HepG2 (cell line): ENCODE measurements at places on chromosomes 3 and 15.

DNA sequence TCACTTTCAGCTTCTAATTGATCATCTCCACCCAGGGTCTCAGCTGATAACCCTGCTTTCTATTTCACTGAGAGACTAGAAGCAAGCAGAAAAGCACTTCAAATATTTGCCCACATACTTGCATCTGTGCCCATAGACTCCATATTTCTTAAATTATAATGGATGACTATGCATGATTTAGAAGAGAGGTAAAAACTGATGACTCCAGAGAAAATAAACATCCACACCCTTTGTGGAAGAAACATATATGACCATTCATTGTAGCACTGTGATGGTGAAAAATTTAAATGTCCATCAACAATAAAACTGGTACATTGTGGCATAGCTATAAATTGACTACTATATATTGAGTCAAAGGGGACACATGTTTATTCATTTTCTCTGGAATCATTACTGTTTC lies 7.1 kb upstream of the IGF2BP2 start:
- no peaks in the 10 kb centered on the region for H3K27me3 ChIP-seq
- H3K36me3 ChIP-seq: peaks cover 5% of the 10 kb centered on the region; the same call in 1 of the 3 replicates
- H3K4me3 ChIP-seq: no peak overlapping the region
- H3K4me1 ChIP-seq: peaks cover 76% of the 10 kb centered on the region

DNA sequence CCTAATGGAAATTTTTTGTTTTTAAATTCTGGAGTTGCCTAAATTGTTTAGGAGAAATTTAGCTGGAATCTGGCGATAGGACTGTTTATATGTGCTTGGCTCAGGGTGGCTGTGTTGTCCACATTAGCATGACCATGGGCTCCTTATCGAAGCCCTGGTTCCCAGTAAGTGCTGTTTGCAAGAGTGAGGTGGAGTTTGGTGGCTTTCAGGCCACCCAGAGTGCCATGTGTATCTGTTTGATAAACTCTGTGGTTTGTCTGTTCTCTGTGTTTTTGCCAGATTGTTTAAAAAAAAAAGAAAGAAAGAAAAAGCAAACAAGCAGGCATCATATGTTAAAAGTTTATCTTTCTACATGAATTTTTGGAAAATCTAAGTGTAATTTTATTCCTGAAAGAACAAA lies 51.5 kb downstream of the PLCL2 start:
- no peak overlapping the region for H3K4me3 ChIP-seq
- no peak for DNase-seq
- H3K27me3 ChIP-seq: no peaks in the 10 kb centered on the region
- H3K4me1 ChIP-seq: no peaks in the 10 kb centered on the region
- H3K27ac ChIP-seq: no peak overlapping the region

DNA sequence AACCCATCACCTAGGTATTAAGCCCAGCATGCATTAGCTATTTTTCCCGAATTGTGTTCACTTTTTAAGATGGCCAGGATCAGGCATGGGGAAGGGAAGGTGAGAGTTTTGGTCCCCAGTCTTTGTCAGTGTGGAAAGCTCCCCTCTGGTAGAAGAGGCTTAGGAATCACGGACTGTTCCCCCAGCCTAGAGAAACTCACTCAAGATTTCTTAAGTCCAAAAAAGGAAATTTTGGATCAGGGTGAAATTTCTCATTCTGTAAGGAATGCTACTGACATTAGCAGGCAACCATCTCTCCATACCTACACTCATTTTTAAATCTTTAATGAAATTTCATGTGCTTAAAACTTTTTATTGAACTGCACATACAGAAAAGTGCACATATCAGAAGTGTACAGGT lies 70.3 kb upstream of the GALNT15 start:
- H3K36me3 ChIP-seq: no peaks in the 10 kb centered on the region
- no peak for DNase-seq
- H3K27me3 ChIP-seq: no peaks in the 10 kb centered on the region
- H3K4me3 ChIP-seq: no peak overlapping the region

GRCh38 chr3:40043444-40043755 lies 234.0 kb downstream of the MYRIP start:
- no peaks in the 10 kb centered on the region for H3K4me1 ChIP-seq
- H3K4me3 ChIP-seq: no peak overlapping the region
- no peak overlapping the region for H3K27ac ChIP-seq
- DNase-seq: no peak

- DNase-seq: no peak
- no peak overlapping the region for H3K4me3 ChIP-seq
- H3K27me3 ChIP-seq: 0 out of 3 replicates have a peak, but pooled peaks cover 4% of the 10 kb centered on the region
- H3K4me1 ChIP-seq: no peaks in the 10 kb centered on the region
Observed at GRCh38 chr15:60865507-60865906, 363.6 kb downstream of the RORA start.

- H3K27ac ChIP-seq: peak overlapping the region; percentile 96
Observed at GRCh38 chr15:99421172-99421656, 144.6 kb upstream of the MEF2A start.

GRCh38 chr3:140384028-140384771 lies 293.7 kb upstream of the TRIM42 start:
- H3K4me1 ChIP-seq: peaks cover 9% of the 10 kb centered on the region; the same call in 1 of the 2 replicates
- no peaks in the 10 kb centered on the region for H3K27me3 ChIP-seq
- H3K27ac ChIP-seq: no peak overlapping the region
- H3K4me3 ChIP-seq: no peak overlapping the region

GRCh38 chr3:89238846-89239245 lies 131.4 kb downstream of the EPHA3 start:
- H3K4me3 ChIP-seq: no peak overlapping the region
- DNase-seq: no peak
- no peaks in the 10 kb centered on the region for H3K36me3 ChIP-seq
- no peaks in the 10 kb centered on the region for H3K27me3 ChIP-seq
- no peaks in the 10 kb centered on the region for H3K4me1 ChIP-seq

- H3K36me3 ChIP-seq: no peaks in the 10 kb centered on the region
- no peak overlapping the region for H3K27ac ChIP-seq
- H3K27me3 ChIP-seq: no peaks in the 10 kb centered on the region
- DNase-seq: peak; percentile 25
Observed at GRCh38 chr3:28077572-28077971, 163.8 kb upstream of the CMC1 start.

DNA sequence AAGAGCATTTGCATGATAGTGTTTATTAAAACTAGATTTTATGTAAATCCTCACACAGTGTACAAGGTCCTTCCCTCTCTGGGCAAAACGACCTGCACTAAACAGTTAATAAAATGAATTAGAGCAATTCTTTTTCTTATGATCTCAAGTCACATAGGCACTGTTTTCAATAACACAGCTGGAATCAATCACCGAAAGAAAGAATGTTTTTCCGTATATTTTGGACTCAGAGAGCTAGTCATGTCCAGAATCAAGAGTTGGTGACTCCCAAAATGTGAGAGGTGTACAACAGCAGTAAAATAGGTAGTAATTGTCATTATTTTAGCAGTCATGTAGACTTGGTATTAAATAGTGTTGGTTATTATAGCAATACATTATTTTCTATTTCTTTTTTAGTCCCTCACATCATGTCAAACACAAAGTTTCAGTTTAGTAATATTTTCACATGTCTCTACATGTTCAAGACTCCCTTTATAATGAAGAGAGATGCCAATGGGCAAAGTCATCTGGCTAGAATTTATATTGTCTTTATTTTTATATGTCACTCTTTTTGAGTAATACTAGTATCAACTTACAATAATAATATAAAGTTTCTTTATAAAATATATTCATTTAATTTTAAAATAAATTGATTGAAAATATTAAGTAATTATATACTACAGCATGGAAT lies 448.6 kb upstream of the CDIN1 start:
- no peaks in the 10 kb centered on the region for H3K27me3 ChIP-seq
- H3K4me3 ChIP-seq: no peak overlapping the region
- no peaks in the 10 kb centered on the region for H3K36me3 ChIP-seq
- H3K4me1 ChIP-seq: no peaks in the 10 kb centered on the region
- no peak overlapping the region for H3K27ac ChIP-seq
- no peak for DNase-seq

- peak; percentile 63 for DNase-seq
- H3K27ac ChIP-seq: no peak overlapping the region
- H3K36me3 ChIP-seq: peaks cover 5% of the 10 kb centered on the region; the same call in 1 of the 2 replicates
- H3K27me3 ChIP-seq: no peaks in the 10 kb centered on the region
Observed at GRCh38 chr15:60520825-60521368, 42.0 kb upstream of the ICE2 start.
